ENCODE measurements at places on chromosomes 4 and X.

DNA sequence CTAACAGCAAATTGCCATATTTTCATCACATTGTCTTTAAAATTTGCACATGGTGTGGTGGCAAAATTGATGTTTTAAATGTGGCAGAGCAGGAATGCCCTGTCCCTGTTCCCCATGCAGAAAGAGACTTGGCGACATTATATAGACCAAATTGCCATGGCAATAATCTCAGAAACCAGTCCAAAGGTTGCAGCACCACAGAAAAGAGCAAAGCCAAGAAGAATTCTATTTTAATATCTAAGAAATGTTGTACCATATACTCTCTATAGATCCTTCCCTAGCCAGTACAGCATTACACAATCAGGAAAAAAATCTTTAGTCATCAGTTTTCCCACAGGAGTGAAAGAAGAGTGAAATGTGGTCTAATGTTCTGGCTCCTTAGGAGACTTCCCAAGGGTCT, 80.0 kb downstream of the UGT2B28 start:
- no peak for DNase-seq

DNA sequence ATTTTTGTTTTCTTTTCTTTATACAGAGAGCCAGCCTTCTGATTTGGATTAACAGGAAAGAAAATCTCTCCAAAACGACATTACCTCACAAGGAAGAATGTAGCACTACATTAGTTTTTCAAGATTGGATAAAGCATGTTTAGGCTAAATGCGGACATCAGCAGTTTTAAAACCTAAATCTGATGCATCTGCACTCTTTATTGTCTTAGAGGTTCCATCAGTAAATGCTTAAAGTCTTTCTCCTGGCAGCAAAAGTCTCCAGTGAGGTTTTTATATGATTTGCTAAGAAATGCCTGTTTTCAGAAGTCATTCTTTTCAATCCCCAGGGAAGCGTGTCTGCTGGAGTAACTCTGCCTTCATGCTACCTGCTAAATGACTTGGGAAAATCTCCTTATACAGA, 912.9 kb upstream of the INTU start:
- no peak for DNase-seq

- peak; percentile 93 for DNase-seq
Observed at GRCh38 chr4:183876268-183876934, 28.7 kb upstream of the STOX2 start.

GRCh38 chrX:135513130-135513515, 7.3 kb upstream of the INTS6L start:
- no peak for DNase-seq

- DNase-seq: no peak
Observed at GRCh38 chr4:154854362-154854761, 73.3 kb downstream of the RBM46 start.

DNA sequence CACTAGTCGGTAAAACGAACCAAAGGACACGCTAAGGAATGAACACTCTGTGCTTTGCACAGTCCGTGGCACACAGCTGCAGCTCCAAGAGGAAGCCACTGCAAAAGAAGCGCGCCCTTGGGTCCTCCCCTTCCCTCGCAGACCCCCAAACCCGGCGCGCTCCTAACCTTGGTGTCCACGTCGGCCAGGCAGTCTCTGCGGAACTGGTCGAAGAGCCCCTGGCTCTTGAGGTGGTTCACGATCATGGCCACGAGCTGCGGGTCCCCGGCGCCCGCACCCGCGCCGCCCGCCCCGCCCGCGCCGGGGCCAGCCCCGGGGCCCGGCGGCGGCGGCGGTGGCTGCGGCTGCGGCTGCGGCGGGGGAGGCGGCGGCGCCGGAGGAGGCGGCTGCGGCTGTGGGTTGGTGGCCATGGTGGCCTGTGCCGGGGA, 333 bp downstream of the BOD1L1 start:
- no peak for DNase-seq

DNA sequence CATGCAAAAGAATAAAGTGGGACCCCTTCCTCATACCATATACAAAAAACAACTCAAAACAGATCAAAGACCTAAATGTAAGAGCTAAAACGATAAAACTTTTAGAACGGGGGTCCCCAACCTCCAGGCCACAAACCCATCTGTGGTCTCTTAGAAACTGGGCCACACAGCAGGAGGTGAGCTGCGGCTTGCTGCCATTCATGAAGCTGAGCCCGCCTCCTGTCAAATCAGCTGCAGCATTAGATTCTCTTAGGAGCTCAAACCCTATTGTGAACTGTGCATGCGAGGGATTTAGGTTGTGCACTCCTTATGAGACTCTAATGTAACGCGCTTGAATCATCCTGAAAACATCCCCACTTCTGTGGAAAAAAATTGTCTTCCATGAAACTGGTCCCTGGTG, 7.0 kb upstream of the GATA1 start:
- DNase-seq: no peak

DNA sequence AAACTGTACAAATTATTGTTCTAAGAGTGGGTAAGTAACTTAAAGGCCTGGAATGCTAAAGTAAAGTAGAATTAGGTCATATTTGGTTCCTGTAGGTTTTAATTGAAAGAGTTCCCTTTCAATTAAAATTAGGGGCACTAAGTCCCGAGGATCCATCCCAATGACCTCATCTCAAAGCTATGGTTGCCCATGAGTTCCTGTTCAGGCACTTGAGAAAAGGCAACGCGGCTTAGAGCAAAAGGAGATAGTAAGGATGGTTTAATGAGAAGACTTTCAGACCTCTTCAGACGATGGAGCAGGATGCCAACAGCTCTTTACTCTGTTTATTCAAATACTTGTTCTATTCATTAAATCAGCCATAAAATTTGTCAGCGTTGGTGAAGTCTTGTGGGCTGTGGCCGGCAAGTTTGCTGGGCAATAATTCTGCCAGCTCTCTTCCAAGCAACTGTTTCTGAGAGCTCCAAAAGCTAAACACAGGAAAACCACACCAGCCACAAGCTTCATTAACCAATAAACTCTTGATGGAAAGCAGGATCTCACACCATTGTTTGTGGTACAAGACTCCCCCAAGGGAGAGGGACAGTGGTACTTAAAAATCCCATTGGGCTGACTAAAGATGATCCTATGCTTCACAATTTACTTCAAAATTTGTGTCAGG, 167.4 kb downstream of the COL4A6 start:
- no peak for DNase-seq

DNA sequence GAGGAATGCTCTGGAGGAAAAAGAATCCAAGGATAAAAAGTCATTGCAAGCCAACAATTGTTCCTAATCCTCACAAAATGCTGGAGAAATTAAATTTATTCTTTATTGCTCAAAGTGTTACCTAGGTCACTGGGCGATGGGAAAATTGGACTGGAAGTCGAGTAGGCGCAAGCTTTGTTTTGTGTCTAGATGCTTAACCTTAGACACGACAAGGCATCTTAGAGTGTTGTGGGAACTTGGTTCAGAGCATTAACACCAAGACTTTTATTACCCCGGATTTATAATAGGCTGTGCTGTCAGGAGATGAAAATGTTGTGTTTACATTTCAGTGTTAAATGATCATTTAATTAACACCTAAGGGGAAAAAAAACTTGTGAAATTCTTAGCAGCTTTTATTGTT, 25.1 kb downstream of the SLIT2 start:
- no peak for DNase-seq

DNA sequence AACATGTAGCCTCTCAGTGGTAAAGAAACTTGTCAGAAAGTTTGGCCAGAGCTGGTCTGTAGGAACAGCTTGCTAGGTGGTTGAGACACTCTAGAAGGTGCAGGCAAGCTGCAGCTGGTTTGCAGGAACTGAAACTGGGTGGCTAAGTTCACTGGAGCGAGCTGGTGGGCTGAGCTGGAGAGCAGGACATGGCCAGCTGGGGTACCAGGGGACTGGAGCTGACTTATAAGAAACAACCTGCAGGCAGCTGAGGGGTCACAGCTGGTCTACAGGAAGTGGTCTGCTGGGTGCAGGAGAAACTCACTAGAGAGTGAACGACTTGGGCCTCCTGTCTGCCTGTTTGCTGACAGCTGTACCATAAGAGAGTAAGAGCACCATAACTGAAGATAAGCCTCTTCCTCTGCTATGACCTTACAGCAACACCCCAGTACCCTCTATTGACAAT, 157.1 kb upstream of the LNX1 start:
- no peak for DNase-seq

- no peak for DNase-seq
Observed at GRCh38 chr4:94892051-94892450, 134.3 kb downstream of the BMPR1B start.

- DNase-seq: no peak
Observed at GRCh38 chr4:110310795-110311194, 112.4 kb upstream of the ELOVL6 start.

DNA sequence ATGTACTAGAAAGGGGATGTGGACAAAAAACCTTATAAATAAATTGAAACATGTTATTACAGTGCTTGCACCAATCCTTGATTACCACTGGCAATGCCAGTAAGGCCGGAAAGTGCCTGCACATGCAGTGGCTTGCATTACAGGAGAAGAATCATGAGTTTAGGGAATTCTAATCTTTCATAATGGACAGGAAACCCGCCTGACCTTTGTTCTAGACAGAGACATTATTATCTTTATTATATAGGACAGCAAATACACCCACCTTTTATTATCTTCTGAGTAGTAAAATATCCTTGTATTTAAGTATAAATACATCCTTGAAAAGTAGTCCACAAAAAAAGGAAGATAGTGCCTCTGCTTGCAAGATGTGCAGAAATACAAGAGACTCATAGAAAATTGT, 379.9 kb upstream of the LCORL start:
- DNase-seq: no peak

- no peak for DNase-seq
Observed at GRCh38 chrX:117982694-117983392, 133.8 kb downstream of the KLHL13 start.

DNA sequence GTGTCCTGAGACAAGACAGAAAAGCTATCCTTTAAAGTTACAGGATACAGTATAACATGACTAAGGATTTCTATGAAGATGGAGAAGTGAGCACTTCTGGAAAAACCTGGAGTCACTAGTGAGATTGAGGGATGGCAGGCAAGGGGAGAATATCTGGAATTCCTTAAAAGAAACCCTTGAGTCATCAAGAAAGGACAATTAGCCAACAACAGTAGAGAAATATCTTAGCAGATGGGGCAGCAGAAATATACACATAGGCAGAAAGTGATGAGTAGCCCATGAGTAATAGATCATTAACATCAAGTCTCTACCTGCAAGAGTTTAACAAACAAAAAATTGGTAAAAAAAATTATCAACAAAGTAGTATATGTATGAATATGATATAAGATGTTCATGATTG, 858.8 kb upstream of the FRG1 start:
- DNase-seq: no peak

DNA sequence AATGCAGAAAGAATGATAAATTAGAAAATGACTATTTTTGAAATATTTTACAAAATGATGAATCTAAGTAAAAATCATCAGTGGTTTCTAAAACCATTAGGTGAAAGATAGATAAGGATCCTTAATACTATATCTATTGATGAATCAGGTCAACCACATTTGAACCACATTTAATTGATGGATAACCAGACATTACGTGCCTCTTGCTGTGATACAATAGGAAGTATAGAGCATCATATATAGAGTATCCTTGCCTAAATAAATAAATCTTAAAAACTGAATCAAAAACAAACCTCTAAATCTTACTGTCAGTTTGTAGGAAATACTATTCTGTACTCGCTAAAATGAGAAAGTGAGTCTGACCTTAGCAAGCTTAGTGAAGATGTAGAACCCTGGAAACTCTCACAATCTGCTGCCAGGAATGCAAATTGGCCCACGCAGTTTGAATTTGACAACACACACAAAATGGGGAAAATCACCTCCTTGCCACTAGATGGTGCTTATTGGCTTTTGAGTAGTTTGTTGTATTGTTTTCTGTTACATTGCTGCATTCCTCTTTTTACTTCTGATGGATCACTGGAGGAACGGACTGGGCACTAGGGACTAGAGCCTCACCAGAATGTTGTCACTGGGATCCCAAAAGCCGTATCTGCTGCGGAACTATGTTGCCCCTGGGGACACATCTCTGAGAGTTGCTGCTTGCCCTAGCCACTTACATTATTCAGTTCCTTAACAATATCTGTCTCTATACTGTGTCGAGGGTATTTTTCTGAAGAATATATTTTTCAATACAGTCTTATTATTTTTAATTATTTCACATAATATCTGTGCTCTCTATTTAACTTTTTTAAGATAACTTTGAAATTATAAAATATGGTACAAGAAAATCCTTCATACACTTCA, 25.4 kb upstream of the SLAIN2 start:
- DNase-seq: peak; percentile 9

GRCh38 chrX:4450177-4450576, 736.7 kb upstream of the PRKX start:
- DNase-seq: no peak

DNA sequence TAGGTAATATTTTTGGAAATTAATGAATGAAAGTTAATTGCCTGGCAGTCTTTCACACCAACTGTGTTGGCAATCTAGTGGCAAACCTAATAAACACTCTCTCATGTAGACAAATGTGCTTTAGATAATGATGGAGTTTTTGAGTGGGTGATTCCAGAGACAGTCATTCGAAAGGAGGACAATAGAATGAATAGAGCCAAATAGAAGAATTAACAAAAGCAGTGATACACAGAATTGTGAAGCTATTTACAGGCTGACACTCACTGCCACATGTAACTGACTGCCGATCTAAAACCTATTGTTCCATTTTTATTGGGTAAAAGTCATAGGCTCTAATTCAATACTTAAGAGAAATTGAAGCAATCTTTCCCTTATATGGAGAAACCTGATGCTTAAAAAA, 338.5 kb downstream of the PCDH7 start:
- DNase-seq: no peak

GRCh38 chr4:118287711-118288451, 64.9 kb downstream of the PRSS12 start:
- no peak for DNase-seq

DNA sequence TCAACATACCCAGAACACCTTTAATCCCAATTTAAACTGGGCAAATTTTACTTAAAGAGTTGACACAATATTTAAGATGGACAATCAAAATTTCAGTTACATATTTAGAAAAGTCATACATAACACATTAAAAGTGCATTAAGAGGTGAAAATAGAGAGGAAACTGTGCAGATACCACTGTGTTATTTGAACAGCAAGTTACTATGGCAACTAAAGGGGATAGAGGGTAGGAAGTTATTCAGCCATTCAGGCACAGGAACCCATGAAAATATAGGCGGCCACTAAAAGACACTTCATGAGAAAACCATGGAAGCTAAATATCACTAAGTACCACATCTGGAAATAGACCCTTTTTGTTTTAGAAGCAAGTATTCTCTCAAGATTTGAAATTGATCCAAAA, 75.1 kb downstream of the PDGFC start:
- DNase-seq: no peak

DNA sequence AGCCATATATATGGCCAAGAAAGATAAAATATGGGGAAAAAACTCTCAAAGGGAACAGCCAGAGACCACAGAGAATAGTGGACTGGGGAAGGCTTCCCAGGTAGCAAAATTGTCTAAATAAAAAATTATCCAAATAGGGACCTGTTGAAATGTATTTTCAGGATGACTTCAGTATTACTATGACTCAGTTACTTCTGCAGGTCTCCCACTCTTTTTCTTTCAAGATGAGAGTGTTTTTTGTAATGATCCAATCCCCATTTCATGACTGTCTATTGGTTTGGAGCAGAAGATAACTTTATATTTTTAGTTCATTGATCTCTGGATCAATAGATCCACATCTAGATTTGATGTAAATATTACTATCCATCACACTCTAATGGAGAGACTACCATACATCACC, 372.1 kb upstream of the EMCN start:
- DNase-seq: no peak
